ENCODE measurements at places on chromosomes 13 and 19.
A peak's percentile ranks its signal among the peaks of the same experiment; 100 is the strongest.

- no peak for DNase-seq
Measured at GRCh38 chr19:14152713-14153112, 16.3 kb upstream of the ASF1B start.

DNA sequence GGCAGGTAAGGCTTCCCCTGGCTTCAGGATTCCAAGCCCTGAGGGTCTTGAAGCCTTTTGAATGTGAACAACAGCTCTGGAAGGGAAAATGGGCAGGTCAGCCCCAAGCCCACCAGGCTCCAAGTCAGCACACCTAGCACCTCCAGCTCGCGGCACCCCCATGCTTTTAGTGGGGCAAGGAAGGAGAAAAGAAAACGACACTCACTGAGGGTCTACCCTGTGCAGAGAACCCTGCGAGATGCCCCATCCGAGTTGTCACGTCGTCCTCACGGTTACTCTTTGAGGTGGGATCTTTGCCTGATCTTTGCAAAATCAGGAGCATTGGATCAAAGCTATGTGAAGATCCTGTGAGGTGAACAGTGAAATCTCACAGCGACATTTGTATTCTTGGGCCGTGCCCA, 5.7 kb upstream of the F10 start:
- no peak for DNase-seq

GRCh38 chr13:109938255-109938936, 152.0 kb upstream of the IRS2 start:
- no peak for DNase-seq

GRCh38 chr19:49669516-49669915, 3.8 kb downstream of the BCL2L12 start:
- DNase-seq = no peak

DNA sequence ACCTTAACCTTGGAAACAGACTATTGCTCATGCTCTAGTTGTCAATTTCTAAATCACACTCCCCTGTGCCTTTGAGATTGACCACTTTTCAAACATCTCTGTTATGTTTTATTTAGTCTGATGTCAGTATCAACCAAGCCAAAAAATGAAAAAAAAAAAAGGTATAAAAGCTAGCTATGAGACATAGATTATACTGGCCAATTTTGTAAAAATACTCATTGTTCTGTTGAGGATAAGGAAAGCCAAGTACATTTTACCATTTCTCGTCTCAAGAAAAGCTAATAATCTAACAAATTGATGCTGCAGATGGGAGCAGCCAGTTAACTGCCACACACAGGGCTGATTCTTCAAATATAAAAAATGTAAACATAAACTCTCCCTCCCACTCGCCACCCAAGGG, 572.6 kb upstream of the KLF12 start:
- no peak for DNase-seq

DNA sequence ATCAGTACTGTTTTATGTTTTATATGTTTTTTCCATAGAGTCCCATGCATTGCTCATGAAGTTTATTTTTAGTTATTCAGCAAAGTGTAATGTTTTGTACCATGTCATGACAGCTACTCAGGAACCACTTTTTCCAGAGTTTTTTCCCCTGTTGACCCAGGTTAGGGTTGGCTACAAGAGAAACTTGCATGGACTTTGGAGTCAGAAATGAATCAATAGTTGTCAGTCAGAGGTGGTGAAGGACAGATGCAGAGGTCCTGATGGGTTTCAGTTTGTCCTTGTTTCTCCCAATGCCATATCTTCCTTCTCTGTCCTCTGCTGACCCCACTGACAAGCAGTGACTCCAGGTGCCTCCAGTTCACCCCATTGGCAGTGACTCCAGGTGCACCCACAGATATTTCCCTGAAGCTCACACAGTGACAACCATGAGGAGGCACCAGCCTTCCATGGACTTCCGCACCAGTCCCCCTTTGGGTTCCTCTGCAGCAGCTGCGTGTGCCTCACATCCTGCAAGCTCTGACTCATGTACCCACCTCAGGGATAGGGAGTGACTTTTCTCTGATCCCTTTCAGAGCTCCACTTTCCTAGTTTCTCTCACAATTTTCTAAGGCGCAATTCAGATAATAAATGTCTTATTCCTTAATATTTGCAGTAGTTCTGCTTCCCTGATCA, 92.1 kb downstream of the AKAP11 start:
- DNase-seq = no peak

DNA sequence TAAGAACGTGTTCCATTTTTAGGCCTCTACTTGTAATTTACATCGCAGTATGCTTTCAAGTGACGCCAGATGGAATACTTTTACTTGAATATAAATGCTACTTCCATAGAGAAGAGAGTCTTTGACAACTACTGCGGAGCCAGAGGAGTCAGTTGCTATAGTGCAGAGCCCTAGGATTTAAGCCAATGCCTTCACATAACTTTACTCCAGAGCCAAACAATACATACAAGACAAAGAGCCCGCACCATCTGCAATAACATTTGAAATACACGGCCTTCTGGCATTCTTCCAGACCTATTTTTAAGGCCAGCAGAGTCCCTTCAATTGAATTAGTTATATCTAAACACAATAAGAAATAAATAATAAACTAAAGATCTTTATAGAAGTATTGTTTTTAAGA, 59.4 kb downstream of the XPO4 start:
- DNase-seq = no peak

DNA sequence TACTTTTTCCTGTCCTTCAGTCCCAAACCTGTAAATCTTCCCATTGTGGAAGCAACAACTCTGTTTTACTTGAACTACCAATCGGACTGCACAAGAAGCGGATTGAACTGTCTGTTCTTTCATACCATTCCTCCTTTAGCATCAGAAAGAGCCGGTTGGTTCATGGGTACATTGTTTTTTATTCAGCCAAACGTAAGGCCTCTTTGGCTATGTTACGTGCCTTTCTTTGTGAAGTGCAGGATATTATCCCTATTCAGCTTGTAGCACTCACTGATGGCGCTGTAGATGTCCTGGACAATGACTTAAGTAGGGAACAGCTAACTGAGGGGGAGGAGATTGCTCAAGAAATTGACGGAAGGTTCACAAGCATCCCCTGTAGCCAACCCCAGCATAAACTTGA, 60.3 kb downstream of the ARHGAP35 start:
- no peak for DNase-seq

- no peak for DNase-seq
Measured at GRCh38 chr19:32921624-32922023, 50.1 kb downstream of the CEP89 start.

- peak; percentile 3 for DNase-seq
Measured at GRCh38 chr19:55111238-55111831, 6.1 kb downstream of the PPP1R12C start.

GRCh38 chr13:43347877-43348276, 324.5 kb downstream of the DNAJC15 start:
- DNase-seq = peak; percentile 12

- no peak for DNase-seq
Measured at GRCh38 chr13:103625194-103625593, 559.0 kb upstream of the SLC10A2 start.

- no peak for DNase-seq
Measured at GRCh38 chr19:41919948-41920712, 8.1 kb downstream of the ERFL start.

DNA sequence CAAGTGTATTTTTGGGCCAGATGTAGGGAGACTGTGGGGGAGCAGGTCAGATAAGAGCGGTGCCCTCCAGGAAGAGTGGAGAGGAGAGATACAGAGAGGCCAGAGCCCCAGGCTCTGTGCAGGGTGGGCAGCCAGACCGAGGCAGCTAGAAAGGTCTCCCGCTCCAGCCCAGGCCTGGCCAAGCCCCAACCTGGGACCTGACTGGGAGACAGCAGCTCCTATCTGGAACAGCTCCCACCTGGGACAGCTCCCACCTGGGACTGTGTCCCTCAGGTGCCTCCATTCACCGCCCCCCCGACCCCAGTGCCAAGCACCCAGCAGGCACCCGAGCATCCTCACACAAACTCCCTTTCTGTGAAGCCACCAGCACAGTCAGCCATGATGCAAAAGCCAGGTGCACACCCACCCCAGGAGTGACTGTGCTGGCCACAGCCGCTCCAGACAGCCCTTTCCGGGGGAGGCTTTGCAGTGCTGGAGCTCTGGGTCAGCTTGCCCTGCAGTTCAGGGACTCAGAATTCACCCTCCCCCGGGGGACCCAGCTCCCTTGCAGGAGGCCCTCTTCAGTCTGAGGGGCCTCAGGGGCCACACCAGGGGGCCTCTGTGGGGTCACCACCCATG, 2.1 kb upstream of the GRTP1 start:
- no peak for DNase-seq

GRCh38 chr19:52923778-52924593, 758 bp upstream of the ZNF888 start:
- DNase-seq = peak; percentile 39

DNA sequence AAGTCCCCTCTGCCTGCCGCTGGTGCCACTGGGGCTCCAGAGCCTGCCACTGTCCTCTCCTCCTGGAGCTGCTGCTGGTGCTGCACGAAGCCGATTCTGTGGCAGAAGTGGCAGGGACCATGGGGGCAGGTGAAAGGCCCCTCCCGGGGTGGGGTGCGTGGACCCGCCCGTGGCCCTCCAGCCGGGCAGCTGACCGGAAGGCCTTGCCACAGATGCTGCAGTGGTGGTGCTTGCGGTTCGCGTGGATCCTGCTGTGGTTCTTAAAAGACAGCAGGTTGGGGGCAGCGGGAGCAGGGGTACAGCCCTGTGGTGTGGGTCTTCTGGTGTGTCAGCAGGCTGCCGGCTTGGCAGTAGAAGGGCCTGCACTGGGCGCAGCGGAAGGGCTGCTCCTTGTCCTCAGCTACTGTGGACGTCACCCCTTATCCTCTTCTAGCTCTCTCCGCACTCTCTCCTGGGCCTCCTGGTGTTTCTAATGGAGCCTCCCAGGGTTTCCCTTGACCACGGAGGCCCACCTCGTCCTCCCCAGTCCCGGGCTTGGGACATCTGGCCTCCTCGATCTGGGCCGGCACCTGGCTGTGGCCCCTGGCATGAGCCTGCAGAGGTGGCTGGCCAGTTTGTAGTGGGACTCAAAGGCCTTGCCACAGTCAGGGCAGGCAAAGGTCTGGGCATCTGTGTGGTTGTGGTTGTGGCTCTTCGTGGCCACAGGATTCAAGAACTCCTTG, 380.4 kb downstream of the OLFM4 start:
- no peak for DNase-seq

GRCh38 chr13:77544355-77544754, 8.8 kb downstream of the SCEL start:
- peak; percentile 33 for DNase-seq

- peak; percentile 37 for DNase-seq
Measured at GRCh38 chr13:98033277-98034247, 80.1 kb downstream of the IPO5 start.

DNA sequence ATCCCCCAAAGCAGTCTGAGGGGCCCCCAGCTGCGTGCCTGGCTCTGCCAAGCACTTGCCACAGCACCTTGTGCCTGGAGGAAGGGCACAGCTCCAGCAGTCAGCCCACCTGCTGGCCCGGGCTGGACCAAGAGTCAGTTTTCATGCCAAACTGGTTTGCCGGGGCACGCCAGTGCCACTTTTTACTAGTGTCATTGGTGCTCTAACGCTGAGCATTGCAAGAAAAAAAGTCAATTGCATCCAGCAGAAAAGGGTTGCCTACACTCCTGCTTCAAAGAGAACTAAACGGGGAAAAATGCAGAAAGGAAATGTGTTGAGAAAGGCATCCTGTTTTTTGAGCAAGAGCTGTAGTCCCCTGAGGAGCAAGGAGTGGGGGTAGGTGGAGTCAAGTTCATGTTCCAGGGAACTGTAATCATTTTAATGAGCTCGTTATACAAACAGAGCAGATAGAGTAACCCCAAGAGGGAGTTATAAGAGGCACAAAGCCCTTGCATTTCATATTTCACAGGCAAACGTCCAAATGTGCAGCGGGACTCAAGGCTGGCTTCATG, 68.4 kb downstream of the F2RL3 start:
- DNase-seq = peak; percentile 57

DNA sequence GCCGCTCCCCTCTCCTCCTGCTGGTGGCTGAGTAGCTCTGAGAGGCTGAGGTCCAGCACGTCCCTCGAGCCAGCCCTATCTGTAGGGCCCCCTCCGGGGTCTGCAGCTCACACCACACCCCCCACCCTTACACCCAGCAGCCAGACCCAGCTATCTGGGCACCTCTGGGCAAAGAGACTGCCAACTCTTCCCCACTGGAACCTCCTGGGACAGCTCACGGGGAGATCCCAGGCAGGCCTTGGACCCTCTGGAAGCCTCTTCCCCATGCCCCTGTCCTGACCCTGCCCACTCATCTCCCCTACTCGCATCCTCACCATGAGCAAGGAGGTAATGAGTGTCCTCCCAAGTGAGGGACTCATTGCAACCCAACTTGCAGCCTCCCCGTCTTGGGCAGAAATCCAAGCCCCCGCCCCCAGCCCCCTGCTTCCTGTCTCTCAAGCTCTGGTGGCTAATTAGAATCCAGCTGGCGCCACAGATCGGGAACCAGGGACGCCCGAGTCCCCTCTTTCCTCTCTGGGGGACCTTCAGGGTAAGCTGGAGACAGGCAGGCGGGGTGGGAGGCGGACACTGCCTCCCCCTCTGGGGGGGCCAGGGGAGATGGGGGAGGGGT, 22.1 kb downstream of the ADGRL1 start:
- no peak for DNase-seq

DNA sequence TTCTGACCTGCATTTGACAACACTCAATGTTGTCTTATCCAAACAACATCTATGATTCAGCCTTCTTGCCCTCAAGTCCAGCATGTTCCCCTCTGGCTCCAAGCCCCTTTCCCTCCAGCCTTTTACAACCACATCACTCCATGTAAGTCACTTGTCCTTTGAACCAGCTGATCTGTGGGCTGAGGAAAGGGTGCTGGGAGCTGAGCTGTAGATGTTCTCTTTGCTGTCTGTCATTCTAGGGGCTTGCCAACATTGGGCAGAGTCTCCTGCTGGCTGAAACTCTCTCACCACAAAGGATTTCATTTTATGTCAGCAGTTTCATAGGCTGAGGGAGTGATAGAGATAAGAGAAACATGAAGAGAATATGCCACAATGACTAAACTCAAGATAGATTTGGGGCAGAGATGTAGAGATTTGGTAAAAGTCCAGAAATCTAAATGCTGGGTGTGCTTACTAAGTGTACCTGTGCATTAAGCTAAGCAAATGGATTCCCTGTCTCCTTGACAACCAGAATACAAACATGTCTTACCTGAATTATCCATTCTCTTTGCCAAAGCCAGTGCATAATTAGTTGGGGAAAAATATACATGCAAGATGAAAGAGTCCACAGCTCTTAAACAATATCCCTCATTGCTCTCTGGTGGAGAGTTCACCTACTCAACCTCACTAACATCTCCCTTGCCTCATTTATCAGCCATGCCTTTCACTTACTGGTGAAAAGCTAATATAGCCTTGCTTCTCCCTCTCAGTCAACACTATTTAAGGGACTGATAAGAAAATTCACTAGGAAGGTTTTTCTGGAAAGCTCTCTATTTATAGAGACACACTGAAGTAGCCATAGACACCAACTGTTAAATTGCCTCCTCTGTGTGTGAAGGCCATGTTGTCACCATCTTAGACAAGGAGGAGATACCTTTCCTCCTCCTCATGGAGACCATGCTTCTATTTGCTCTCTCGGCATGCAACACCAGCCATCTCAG, 175.5 kb upstream of the SERP2 start:
- DNase-seq = no peak

DNA sequence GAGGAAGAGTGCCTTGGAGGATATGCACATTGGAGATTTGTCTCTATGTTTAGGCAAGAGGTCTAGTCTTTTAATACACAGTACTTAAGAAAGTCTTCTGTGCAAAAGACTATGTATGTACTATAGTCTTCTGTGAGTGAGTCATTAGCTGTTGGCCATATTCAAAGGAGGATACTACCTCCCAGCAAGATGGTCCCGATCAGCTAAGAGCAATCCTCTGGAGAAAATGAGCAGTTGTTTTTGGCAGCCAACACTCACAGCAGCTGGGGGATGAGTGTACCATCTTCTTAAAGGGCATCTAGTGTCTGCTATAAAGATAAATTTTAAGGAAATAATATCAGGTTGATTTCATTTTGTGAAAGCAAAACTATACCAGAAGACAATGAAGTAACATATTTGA, 487.8 kb downstream of the KCTD12 start:
- no peak for DNase-seq

Data from iPS-NIHi11 (cell line).